Left hindlimb (tissue), 1 donor: ENCODE measurements at places on chromosomes 11 and 22.

DNA sequence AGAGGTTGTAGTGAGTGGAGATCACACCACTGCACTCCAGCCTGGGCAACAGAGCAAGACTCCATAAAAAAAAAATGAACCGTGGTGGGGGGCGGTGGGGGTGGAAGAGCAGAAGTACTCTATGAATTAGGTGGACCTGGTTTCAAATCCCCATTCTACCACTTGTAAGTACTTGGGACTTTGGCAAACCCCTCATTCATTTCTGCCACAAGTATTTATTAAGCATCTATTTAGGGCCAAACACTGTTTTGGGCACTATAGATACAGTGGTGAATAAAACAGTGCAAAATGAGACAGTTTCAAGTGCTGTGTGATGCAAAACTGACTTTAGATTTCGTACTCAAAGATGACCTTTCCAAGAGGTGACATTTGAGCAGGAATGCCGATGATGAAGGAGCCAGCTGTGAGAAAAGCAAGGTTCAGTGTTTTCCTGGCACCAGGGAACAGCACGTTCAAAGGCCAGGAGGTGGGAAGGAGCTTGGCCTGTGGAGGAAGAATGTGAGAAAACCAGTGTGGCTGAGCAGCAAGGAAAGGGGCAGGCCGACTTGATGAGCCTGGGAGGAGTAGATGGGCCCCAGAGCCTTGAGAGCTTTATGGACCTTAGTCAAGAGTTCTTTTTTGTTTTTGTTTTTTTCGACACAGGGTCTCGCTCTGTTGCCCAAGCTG, 1.4 kb upstream of the TMEM134 start:
- DNase-seq: no peak

DNA sequence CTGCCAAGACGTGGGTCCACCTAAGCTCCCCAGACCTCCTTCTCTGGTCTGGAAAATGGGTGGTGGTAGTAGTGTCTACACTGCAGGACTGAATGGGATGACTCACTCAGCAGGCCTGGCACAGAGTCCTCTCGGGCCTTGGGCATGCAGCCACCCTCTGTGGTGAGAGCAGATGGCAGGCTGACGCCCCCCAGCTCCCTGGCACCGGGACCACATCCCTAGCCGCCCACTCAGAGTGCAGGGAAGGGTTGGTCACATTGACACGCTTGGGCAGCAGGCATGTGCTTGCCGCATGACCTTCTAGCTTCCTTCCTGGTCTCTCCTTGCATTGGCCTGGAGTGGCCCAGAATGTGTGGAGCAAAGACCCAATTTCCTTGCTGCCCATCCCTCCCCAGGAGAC, 30.7 kb upstream of the PRODH start:
- no peak for DNase-seq

GRCh38 chr11:1438261-1438966, 48.2 kb downstream of the MOB2 start:
- DNase-seq: no peak

DNA sequence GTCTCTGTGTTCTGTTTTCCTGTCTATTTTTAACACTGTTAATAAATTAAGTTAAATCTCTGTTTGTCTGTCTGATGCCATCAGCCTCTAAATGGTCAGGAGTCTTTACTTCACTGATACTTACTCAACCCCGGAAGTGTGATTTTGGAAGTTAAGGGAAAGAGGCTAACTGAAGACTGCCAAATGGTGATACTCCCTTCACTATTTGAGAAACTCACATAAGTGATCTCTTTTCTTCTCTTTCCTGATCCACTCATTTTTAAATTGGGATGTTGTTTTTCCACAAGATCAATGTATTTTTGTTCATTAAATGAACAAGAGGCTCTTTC, 389 bp upstream of the CASP12 start:
- DNase-seq: no peak

DNA sequence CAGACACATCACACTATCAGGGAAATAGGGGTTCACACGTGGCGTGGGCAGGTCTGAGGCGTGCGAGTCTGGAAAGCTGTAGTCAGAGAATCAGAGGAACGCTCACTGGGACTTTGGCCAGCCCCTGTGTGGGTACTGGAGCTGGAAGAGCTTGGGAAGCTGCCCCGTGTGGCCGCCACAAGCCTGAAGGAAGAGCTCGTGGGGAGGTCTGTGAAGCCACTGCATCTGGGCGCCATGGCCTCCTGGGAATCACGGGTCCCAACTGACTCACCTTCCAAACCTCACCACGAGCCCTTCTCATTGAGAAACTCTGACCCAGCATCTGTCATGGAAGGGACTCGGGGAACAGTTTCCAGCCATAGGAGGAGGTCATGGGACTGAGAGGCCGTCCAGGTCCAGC, 5.9 kb upstream of the MRGPRF start:
- no peak for DNase-seq

GRCh38 chr11:62125881-62126280, 2.1 kb downstream of the INCENP start:
- no peak for DNase-seq

GRCh38 chr22:45538281-45538680, 35.6 kb downstream of the FBLN1 start:
- DNase-seq: no peak

GRCh38 chr11:128926000-128926399, 16.7 kb downstream of the TP53AIP1 start:
- DNase-seq: no peak

DNA sequence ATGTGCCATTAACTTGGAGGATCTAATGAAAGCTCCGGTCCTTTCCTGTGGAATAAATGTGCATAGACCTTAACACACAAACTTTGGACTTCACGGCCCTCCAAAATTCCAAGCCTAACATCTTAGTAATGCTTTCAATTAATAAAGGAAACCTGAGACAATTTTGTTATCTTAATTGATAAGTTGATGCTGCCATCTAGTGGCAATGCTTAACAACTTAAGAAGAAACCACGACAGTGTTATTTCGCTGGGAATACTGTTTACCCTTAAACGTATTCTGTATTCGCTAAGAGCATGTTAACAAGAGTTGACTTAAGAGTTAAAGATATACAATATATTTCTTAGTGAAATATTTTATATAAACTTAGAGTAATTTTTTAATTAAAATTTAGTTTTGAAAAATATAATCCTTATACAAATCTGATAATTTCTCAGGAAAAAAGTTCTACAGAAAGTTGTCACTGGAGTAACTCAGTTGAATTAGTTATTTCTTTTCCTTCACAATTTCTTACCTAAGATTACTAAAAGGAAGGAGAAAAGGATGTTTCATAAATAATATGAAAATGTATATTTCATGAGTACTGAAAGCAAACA, 35.0 kb upstream of the OR9G4 start:
- DNase-seq: no peak

GRCh38 chr22:16586170-16586569, 6.4 kb downstream of the CCT8L2 start:
- DNase-seq: no peak
